Stimulated activated CD4-positive, alpha-beta T cell treated with anti-CD3 and anti-CD28 coated beads, Interleukin-12 subunit alpha, Interleukin-12 subunit beta, amount 100 ng/mL, for 48 hours (primary cell): ENCODE measurements at places on chromosomes 7 and 10.

DNA sequence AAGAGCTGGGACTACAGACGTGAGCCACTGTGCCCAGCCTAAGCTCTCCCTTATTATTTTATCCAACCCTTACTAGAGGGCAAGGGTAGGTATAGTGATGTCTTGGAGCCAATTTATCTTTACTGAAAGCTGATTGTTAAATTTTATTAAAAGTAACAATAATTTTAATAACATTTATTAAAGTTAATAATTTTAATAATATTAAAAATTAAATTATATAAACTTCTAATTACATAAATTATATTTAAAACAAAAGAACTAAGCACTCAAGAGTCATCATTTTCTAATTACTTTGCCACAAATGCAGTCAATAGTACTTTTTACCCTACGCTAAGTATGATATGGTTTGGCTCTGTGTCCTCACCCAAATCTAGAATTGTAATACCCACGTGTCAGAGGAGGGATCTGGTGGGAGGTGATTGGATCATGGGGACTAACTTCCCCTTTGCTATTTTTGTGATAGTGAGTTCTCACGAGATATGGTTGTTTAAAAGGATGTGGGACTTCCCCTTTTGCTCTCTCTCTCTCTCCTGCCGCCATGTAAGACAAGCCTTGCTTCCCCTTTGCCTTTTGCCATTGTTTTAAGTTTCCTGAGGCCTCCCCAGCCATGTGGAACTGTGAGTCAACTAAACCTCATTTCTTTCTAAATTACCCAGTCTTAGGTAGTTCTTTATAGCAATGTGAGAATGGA lies 58.4 kb upstream of the ETV1 start:
- no peak for DNase-seq

DNA sequence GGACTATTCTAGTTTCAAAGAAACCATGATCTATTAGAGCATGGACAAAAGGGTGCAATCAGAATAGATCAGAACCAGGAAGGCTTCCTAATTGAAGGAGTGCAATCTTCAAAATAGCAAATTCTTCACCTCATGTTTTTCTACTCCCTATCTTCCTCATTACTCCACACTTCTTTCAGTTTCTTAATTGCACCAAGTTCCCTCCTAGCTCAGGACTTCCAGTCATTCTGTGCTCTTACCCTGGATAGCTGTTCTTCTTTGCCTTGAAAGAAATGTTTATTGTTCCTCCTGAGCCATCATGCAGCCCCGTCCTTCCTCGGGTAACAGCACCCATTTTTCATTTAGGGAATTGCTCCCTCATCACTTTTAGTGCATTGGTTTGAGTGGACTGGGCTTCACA lies 23.1 kb downstream of the TRPV5 start:
- DNase-seq: no peak

- DNase-seq: no peak
Observed at GRCh38 chr10:17805921-17806577, 3.1 kb upstream of the MRC1 start.

GRCh38 chr7:37495574-37496184 lies 47.0 kb upstream of the ELMO1 start:
- peak; percentile 14 for DNase-seq

GRCh38 chr7:150847536-150847935 lies 4.8 kb upstream of the AOC1 start:
- DNase-seq: no peak

DNA sequence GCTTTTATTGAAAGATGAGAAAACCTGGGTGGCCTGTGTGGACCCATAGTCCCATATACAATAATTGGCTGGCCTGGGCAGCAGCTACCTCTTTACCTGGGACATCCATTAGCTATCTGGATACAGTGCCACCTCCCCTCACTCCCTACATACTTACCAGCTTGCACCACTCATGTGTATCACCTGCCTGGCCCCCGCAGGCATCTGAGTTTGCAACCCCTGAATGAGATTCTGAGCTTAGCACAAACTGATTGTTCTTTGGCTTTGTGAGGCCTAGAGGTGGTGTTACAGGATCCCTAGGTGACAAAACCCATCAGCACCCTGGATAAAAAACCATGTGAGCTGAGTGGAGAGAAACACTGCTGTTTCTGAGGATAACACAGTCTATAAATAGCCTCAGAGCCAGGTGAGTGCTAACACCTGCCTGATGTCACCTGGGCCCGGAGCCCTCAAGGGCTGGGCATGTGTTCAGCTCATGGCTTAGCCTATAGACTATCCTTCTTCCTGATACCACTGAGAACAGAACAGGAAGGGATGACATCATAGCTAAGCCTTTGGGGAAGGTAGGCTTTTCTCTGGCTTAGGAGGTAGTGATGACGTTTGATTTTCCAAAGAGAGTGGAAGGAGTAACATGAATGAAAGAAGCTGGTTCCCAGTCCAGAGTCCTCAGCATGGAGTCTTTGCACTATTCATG lies 2.6 kb upstream of the PPIF start:
- no peak for DNase-seq

DNA sequence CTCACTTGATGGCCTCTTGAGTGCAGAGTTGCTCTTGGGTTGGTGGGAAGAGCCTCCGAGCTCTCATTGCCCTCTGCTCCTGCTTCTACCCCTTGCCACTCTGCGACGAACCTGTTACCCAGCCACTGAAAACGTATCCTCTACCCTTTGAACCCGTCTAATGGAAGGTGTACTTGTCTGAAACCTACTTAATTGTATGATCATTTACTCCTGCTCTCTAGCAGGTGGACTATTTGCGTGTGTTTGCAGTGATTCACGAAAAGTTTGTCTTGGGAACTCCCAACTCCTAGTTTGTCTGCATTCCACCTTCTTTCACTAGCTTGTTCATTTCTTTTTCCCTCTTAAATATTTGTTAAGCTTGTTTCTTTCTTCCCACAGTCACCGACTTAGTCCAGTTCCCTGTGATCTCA lies 503 bp downstream of the CROT start:
- DNase-seq: no peak

DNA sequence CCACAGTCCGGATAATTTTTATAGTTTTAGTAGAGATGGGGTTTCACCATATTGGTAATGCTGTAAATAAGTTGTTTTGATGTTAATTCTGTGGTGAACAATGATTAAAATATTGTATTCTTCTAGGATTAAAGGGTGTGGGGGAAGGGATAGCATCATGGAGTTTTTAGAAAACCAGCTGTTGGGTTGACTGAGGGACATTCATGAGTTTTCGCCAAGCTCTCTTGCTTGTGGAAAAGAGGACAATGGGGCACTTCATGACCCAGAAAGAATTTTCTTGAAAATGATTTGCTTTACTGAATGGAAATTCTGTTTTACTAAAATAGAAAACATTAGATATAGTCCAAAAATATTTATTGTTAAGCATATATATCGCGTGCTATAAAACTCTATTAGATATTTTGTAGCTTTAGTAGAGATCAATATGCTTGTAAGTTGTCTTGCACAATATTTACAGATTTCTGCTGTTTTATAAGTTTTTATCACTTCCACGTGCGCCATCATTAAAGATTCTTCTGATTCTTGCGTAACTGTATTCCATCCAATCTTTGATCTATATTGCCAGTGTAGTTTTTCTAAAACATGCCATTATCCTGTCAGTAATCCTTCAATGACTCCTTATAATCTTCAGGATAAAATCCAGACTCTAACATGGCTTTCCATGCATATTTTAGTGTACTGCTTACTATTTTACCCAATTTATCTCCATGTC lies 41.8 kb downstream of the LCOR start:
- no peak for DNase-seq

DNA sequence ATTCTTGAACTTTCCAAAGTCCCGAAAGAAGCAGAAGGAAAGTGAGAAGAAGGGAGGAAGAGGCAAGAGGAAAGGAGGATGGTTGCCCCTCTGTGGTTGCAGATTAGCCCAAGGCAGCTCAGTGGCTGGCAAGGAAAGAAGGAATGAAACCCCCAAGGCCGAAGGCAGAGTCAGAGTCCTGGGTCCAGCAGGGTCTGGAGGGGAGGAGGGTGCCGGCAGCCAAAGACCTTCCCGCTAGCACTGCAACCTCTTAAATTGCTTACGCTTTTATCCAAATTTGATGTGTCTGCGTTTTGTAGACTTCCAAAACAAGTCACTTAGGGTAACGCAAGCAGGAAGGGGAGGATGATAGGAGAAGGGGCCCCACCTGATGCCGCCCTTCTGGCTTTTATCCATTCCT lies 7.4 kb upstream of the PFKP start:
- DNase-seq: no peak

GRCh38 chr10:82813856-82814255 lies 938.9 kb downstream of the NRG3 start:
- DNase-seq: no peak

DNA sequence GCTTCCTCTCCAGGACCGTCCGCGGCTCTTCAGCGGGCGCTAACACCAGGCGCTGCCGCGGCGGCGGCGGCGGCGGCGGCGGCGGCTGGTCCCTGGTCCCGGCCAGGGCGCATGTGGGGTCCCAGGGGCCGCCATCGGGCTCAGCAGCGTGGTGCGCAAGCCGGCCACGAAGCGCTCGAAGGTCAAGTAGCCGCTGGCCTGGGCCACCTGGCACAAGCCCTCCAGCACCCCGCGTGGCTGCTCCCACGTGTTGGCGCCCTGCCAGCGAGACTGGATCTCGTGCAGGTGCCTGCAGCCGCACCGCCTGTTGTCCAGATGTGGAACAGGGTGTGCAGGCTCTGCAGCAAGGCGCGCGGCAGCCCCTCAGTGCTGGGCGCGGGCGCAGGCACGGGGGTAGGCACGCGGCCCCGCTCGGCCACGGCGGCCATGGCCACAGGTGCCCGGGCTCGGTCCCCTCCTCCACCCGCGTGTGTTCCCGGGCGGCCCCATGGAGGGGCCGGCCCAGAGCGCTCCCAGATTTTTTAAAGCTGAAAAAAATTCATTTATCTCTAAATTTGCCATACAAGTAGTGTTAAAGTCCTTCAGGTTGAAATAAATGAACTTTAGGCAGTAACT lies 884.2 kb upstream of the ZNF722 start:
- no peak for DNase-seq

GRCh38 chr7:82566752-82567151 lies 123.2 kb upstream of the CACNA2D1 start:
- DNase-seq: no peak

- DNase-seq: no peak
Observed at GRCh38 chr10:61408105-61408504, 45.1 kb downstream of the TMEM26 start.

DNA sequence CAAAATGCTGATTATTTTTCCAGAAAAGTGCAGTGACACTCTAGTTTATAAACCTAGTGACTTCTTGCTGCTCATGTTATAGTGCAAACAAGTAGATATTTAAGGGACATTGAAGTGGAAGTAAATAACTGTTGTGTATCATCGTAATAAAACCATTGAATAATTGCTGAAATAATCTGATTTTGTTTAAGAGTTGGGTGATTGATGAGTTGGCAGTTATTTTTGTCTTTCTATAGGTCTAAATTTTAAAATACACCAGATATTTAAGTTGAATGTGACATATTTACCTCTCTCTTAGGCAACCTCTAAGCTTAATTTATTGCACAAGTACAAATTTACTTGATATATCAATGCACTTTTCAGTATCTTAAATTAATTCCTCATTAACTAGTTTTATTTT lies 192.9 kb downstream of the TSPAN12 start:
- no peak for DNase-seq

- DNase-seq: no peak
Observed at GRCh38 chr10:84158061-84158460, 15.5 kb upstream of the GPR15LG start.

DNA sequence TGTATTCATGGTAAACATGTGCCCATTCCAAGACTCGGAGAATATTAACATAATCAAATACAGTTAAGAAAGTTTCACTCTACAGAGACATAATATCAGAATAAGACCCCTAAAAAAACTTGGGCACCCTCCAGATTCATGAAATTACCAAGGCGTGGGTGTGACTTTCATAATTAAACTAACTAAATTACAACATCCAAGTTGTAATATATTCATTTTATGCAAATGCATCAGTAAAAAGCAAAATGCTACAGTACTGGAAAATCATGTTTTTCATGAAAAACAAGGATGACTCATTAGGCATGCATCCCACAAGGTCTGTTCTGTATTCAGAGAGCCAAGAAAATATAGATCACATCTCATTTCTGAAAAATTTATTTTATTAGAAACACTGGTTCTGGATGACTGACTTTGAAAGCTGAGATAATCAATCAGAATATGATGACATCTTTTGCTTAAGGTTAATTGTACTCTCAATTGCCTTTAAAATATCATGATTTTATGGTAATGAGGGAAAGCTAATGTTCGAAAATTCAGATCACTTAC lies 248.8 kb upstream of the SMIM30 start:
- no peak for DNase-seq

- no peak for DNase-seq
Observed at GRCh38 chr7:125059861-125060456, 130.3 kb upstream of the POT1 start.

DNA sequence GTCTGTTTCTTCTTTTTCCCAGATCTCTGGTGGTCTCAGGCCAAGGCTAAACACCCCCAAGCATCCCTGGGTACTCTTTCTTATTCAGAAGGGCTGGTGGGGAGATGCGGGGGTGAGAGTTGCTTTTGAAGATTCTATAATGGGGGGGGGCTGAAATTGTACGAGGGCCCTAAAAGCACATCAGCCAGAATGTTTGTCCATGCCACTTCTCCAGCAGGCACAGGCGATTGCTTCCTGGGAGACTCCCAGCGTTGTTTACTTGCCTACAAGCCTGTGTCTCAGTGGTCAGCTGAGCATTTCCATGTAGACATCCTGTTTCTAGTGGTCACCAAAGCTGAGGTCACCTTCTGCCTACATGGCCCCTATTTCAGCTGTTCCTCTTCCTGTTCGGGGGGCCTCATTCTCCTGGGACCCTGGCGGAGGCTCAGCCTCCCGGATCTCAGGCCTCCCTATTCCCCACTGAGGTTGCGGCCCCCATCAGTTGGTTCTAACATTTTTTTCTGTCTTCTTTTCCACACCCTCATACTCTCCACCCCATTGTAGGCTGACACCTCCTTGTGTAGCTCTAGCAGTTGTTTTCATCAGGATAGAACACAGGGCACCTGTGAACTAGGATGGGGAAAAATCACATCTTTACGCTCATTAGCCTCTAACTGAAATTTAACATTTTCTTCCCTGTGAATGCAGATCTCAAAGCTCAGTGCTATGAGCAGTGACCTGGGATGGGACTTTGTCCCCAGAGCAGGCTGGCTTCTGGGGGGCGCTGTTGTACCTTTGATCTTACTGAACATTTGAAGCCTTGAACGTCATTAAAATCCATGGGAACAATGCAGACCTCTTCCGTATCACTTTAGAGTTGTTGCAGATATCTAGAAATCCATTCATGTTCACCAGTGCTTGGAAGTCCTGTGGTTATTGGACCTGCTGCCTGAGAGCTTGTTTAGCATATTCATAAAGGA lies 286.5 kb downstream of the GLRX3 start:
- DNase-seq: no peak
